HCT116 (cell line): ENCODE measurements at places on chromosomes 6 and 20. TPM values are rescaled to one million over a fixed set of nuclear protein-coding genes. Genes with fewer than 3 reads are reported as not detected.

Gene POU5F1
- total RNA-seq, result 1.9 TPM

Gene RGS19
- total RNA-seq, result 21.4 TPM

- DNase-seq, result no peak
Measured at GRCh38 chr6:87897663-87898062, 150.0 kb upstream of the SPACA1 start.

GRCh38 chr6:122222761-122223160 lies 176.7 kb upstream of the HSF2 start:
- DNase-seq, result no peak

- no peak for DNase-seq
Measured at GRCh38 chr6:96876886-96877545, 20.7 kb downstream of the NDUFAF4 start.

GRCh38 chr20:52612046-52612632 lies 360.0 kb upstream of the TSHZ2 start:
- DNase-seq, result no peak

GRCh38 chr6:1620504-1621069 lies 10.9 kb downstream of the FOXC1 start:
- no peak for DNase-seq

DNA sequence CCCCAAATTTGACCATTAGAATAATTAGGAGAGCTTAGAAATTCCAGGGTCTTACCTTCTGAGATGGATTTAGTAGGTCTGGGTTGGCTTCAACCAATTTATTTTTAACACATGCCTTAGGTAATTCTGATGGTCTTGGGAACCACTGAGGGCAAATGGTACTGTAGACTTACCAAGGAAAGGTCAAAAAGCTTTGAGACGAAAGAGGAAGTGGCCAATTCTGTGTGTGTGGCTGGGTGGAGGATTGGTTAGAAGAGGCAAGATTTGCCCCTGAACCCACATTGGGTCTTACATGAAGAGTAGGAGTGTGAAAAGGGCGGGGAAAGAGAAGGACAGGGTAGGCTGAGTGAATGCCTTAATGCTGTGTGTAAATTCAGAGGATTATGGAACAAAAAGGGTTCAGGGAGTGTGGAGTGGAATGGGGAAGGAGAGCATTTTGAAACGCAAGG lies 2.7 kb downstream of the ITCH start:
- DNase-seq, result no peak

DNA sequence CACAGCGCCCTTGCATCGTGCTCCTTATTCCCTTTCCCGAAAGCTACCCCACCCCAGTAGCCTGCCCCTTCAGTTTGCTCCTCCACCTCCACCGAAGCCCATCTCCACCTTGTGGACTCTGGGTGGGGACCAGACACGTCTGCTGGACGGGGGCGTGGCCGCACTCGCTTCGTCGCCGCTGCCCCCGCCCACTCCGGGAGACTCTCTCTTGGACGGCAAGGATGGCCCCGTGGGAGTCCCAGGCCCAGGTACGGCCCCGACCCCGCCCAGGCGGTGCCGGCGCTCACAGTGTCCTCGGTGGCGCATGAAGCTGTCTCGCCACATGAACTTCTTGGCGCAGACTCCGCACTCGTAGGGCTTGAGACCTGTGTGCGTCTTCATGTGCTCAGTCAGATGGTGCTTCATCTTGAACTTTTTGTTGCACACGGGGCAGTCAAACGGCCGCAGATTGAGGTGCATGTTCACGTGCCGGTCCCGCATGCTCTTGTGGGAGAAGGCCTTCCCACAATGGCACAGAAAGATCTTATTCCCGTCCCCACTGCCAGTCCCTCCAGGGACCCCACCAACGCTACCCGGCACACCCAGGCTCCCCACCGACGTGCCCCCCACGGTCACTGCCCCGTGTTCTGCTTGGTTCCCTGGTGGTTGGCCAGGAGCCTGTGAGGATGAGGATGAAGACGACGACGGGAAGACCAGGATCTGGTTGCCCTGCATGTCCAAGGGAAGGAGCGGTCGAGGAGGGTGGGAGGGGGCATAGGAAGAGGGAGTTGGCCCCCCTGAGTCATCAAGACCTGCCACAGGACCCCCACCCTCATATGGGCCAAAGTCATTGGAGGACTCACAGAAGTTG lies 1.3 kb upstream of the TAPBP start:
- DNase-seq, result no peak

GRCh38 chr6:91667596-91667995 lies 1080.7 kb upstream of the MAP3K7 start:
- no peak for DNase-seq

GRCh38 chr6:119226089-119226488 lies 123.5 kb downstream of the MAN1A1 start:
- no peak for DNase-seq

Gene MYL9
- 49.3 TPM for total RNA-seq

DNA sequence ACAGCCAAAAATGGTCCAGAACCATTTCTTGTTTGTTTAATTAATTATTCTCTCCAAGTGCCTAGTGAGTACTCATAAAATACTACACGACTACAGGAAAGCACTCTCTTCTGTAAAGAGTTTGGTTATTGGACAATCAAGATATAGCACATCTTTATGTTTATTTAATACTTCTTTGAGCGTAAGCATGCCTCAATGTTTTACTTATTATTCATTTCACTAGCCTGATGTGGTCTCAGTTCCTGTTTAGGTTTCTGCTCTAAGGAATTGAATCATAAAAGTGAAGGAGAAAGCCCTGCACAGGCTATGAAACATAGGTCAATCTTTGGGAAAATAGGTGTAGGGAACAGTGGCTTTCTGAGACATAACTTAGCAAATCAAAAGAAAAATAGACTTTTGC lies 45.9 kb upstream of the AIG1 start:
- no peak for DNase-seq

Gene HLA-G
- total RNA-seq, result not detected

Gene BMP2
- total RNA-seq, result 0.15 TPM

GRCh38 chr6:54192993-54193392 lies 81.8 kb downstream of the MLIP start:
- no peak for DNase-seq

Gene GABRR1
- not detected for total RNA-seq

Gene EMILIN3
- total RNA-seq, result not detected

Gene HSD17B8
- total RNA-seq, result 22.0 TPM

GRCh38 chr20:62926229-62927127 lies at the start of gene DIDO1:
Gene DIDO1, minus strand, starts transcription at chr20:62926505.
- peak; percentile 69 for DNase-seq

Gene LPA
- not detected for total RNA-seq

DNA sequence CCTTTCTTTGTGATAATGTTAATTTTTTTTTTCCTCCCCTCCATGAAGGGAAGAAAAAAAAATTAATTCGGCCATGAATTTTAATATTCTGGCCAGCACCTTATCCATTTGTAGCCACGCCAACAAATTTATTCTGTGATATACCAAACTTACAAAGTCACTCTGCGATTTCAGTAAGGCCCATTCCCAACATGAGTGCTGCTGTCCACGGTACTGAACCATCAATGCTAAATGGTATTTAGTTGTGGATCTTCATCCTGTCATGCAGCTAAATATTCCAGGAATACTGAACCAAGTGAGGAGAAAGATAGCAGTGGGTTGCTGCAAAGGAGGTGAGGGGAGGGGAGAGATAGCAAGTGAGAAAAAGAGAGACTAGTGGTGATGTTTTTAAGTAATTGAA lies 19.5 kb upstream of the RSPH4A start:
- no peak for DNase-seq

DNA sequence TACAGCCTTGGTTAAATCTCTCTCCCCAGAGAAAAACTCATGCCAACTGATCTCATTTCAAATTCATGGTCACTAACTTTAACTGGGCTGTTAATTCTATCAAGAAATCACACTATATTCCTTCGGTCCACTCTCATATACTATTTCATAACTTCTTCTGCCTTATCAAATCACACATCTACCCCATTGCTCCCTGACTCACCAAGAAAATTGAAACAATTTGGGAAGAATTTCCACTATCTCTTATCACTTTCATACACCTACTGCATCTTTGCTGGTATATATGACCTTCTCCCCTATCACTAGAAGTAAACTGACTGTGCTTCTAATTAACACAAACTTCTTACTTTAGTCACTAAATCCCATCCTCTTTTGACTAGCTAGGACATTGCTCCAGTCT lies 102.3 kb downstream of the FILIP1 start:
- no peak for DNase-seq

- peak; percentile 52 for DNase-seq
Measured at GRCh38 chr6:56314683-56315523, 67.5 kb upstream of the COL21A1 start.

DNA sequence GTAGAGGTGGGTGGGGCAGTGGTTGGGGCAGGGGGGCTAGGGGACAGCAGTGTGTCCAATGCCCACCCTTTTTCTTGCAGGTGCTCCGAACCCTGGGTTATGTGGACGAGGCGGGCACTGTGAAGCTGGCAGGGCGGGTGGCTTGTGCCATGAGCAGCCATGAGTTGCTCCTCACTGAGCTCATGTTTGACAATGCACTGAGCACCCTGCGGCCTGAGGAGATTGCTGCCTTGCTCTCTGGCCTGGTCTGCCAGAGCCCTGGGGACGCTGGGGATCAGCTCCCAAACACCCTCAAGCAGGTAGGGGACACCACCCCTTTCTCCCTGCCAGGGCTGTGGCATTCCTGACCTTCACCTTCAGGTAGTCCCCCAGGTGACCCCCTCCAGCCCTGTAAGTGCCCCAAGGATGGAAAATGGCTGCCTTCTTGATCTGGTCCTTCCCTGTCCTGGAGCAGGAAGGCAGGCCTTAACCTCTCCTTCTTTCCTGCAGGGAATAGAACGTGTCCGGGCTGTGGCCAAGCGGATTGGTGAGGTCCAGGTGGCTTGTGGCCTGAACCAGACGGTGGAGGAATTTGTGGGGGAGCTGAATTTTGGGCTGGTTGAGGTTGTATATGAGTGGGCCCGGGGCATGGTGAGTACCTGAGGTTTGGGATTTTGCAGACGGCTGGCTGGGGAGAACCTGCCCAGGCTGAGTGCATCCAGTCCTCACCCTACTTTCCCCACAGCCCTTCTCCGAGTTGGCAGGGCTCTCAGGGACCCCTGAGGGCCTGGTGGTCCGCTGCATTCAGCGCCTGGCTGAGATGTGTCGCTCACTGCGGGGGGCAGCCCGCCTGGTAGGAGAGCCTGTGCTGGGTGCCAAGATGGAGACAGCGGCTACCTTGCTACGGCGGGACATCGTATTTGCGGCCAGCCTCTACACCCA lies 2.9 kb downstream of the DXO start:
- DNase-seq, result no peak

- no peak for DNase-seq
Measured at GRCh38 chr6:130421585-130421984, 55.8 kb downstream of the TMEM200A start.

Gene TBXT
- not detected for total RNA-seq

- no peak for DNase-seq
Measured at GRCh38 chr20:21397341-21398108, at the start of gene NKX2-4. Gene NKX2-4, minus strand, starts transcription at chr20:21397526. Its CDS starts 127 bp downstream, at chr20:21397399.

DNA sequence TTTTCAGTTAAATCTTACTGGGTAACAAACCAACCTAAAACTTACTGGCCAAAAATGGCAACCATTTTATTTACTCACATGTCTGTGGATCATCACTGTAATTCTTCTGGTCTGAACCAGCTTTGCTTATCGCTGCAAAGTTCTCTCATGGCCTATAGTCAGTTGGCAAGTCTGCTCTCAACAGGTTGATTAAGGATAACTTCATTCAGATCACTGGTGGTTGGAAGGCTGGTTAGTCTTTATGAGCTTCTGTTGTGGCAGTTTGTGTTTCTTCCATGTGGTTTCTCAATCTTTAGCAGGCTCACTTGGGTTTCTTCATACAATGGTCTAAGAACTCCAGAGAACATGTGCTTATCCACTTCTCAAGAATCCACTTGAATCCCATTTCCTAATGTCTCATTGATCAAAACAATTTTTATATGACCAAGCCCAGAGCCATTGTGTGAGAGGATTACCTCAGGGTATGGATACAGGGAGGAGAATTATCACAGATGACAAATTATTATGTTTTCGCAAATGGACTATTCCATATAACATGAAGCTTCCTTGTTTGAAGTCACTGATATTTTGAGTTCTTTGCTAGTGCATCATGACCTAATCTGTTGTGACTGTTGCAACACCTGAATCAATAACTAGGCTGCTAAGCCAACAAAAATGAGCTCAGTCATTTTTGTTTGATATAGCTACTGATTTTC lies 155.4 kb upstream of the BMP2 start:
- no peak for DNase-seq

DNA sequence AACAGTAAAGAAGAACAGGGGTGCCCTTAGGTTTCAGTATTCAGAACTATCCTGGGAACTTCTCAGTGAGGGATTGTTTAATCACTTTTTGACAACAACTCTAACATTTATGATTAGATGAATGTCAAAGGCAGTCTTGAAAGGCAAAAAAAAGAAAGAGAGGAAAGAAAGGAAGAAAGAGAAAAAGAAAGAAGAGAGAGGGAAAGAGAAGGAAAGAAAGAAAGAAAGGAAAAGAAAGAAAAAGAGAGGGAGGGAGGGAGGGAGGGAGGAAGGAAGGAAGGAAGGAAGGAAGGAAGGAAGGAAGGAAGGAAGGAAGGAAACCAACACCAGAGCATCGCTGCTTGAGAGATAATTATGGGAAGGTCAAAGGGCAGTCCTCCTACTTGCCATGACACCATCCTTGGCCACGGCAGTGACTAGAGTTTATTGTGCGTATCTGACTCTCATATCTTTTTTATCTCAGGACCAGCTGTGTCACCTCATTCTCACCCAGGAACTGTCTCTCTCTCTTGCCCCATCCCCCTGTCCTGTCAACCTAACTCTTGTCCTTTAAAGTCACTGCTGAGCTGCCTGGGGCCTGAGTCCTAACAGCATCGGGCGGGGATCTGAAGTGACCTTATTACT lies 96.8 kb upstream of the ATXN1 start:
- DNase-seq, result no peak

DNA sequence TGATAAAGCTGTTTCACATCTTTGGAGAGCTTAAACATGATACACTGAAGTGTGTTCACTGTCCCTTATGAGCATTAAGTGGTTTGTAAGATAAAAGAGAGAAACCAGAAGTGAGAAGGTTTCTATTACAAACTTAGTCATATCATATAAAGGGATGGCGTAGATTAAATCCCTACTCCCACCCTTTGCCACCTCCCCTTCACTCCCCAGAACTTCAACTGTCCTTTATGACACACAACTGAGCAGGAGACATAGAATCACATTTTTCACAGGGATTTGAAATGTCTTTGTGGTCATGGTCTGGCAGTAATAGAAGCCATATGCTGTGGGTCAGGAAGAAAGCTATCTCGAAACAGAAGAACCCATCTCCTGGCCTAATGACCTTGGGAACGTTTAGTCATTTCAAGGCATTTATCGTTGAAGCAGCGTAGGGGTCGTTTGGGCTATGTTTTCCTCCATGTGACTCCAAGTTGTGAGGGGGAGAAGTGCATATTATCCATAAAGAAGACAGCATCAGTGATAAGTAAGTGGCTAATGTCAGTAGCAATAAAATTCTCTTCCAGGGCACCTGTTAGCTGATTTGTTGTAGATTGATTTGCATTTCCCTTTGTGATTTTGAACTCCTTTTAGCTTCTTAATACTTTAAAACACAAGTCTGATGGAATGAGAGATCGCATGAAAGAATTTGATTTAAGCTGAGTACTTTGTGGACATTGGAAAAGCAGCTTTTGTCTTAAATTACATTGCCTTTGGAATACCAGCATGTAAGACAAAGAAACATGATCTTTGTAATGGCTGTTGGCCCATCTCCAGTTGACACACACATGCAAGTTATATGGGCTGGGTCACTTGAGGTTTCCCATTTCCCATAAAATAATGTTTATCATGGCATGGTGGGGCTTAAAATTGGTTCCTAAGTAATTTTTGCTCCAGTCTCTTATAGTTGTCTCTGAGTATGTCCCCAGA lies 501.5 kb upstream of the FLRT3 start:
- no peak for DNase-seq

Gene C6orf52
- total RNA-seq, result 3.9 TPM

Gene PRIM2
- 44.0 TPM for total RNA-seq

Gene ANKEF1
- 15.8 TPM for total RNA-seq
